MG63 (cell line): ENCODE measurements at places on chromosomes 3 and 15. TPM values are rescaled to one million over a fixed set of nuclear protein-coding genes. Genes with fewer than 3 reads are reported as not detected.

Gene PLSCR4
- 93.8 and 101 TPM in 2 replicates for total RNA-seq

GRCh38 chr3:123476967-123477750, 28.3 kb upstream of the ADCY5 start:
- DNase-seq: no peak

DNA sequence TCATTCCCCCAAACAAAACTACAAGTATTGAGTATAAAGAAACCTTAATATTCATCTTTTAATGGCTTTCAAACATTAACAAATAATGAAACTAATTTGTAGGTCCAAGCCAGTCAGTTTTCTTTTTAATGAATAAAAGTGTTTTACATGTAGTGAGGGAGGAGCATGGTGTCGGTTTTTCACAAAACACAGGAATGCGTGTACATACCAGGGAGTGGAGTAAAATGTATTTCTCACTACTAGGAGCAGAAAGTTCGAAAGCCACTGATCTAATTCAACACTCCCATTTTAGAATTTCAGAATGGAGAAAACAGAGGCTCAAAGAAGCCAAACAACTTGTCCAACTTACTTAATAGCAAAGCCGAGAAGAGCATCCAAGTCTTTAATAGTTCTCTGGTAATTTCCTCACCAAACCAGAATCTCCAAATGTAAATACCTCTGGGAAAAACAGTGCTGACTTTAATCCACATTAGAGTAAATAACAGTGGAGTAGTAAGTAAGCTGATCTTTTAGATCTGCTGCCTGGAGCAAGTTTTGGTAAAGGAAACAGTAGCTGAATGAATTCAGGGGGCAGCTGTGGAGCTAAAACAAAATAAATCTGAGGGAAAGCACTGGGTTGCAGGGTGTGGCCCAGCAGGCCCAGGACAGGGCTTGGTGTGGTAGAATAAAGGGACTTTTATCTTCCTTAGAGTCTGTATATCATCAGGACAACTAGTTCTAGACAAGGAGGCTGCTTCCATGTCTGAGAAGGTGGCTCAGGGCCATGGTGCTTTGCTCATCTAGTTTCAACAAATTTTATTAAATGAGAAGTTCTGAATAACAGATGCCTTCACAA, 7.9 kb downstream of the ANP32A start:
- DNase-seq: no peak

DNA sequence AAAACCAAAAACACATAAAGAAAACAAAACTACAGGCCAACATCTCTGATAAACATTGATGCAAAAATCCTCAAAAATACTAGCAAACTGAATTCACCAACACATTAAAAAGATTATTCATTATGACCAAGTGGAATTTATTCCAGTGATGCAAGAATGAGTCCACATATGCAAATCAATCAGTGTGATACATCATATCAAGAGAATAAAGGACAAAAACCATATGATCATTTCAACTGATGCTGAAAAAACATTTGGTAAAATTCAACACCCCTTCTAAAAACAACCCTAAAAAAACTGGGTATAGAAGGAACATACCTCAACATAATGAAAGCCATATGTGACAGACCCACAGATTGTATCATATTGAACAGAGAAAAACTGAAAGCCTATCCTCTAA, 265.6 kb upstream of the DCBLD2 start:
- no peak for DNase-seq

DNA sequence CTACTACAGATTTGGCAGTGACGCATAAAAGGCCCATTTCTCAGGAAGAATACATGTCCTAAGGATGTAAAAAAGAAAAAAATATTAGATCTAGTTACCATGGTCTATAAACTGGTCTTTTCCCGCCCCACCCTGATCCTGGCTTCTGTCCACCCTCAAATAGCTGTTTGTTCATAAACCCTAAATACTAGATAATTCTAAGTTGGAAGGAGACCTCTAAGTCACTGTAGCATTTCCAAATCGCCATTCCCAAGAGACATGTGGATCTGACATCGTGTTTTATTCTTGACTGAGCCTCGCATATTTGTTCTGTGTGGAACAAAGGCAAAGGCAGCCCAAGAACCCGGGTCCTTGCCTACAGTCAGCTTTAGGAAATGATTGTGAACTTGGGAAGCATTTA, 49.0 kb downstream of the LMCD1 start:
- no peak for DNase-seq

GRCh38 chr3:71130471-71131374, 452.8 kb downstream of the FOXP1 start:
- peak; percentile 65 for DNase-seq
